HuH-7 (cell line): ENCODE measurements at places on chromosomes 3 and 15.
A peak's percentile ranks its signal among the peaks of the same experiment; 100 is the strongest.

DNA sequence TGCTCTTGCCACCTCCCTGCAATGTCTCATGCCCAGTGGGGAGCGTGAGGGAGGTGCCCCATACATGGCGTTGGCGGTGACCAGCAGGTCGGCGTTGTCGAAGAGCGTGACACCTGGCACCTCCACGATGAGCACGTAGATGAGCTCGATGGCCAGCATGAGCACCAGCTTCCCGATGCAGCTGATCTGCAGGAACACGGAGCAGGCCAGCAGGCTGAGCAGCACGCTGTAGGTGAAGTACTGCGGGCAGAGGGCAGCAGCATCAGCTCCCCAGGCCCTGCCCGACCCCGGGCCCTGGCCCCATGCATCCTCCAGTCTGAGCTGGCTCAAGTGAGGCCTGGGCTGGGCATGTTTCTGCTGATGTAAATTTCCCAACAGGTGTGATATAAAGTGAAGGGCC lies 98.3 kb downstream of the SEC22A start:
- DNase-seq: no peak

GRCh38 chr3:39280571-39280970 lies 735 bp upstream of the CX3CR1 start:
- no peak for DNase-seq

- DNase-seq: no peak
Measured at GRCh38 chr3:55620351-55621025, 133.4 kb upstream of the WNT5A start.

DNA sequence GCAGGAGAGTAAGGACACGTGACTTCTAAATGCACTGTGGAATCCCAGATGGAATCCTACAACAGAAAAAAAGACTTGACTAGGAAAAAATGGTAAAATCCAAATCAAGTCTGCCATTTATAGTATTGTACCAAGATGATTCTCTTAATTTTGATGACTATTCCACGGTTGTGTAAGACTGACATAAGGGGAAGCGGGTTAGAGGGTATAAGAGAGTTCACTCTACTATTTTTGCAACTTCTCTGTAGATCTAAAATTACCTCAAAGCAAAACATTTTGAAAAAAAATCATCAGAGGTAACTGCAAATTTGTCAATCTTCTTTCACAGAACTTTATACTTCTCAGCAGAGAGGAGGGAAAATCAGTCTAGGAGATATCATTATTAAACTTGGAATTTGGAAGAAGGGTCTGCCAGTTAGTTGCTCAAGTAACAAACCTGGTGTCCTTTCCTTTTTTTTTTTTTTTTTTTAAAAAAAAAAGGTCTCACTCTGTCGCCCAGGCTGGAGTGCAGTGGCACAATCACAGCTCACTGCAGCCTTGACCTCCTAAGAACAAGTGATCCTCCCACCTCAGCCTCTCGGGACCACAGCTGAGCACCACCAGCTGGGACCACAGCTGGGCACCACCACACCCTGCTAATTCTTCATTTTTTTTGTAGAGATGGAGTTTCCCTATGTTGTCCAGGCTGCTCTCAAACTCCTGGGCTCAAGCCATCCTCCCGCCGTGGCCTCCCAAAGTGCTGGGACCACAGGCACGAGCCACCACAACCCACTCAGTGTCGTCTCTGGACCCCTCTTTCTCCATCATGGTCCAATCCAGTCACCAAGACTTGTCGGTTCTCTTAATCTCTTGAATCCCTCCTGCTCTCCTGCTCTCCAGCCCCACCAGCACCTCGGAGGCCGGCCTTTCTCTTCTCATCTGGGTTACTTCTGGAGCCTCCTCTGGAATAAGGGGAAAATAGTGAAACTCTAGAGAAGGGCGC lies 14.9 kb upstream of the HES1 start:
- no peak for DNase-seq

GRCh38 chr3:195385526-195385925 lies 57.3 kb downstream of the ACAP2 start:
- no peak for DNase-seq

- DNase-seq: peak; percentile 9
Measured at GRCh38 chr3:143885780-143886427, 37.6 kb upstream of the SLC9A9 start.

DNA sequence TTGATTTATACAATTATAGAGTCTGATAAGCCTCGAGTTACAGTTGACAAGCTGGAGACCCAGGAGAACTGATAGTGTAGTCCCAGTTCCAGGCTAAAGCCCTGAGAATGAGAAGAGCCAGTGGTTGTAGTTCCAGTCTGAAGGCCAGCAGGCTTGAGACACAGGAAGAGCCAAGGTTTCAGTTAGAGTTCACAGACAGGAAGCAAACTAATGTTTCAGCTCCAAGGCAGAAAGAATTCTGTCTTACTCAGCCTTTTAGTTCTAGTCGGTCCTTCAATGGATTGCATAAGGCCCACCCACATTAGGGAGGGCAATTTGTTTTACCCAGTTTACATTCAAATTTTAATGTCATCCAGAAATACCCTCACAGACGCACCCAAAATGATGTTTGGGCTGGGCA lies 102.7 kb downstream of the CDIN1 start:
- DNase-seq: no peak

DNA sequence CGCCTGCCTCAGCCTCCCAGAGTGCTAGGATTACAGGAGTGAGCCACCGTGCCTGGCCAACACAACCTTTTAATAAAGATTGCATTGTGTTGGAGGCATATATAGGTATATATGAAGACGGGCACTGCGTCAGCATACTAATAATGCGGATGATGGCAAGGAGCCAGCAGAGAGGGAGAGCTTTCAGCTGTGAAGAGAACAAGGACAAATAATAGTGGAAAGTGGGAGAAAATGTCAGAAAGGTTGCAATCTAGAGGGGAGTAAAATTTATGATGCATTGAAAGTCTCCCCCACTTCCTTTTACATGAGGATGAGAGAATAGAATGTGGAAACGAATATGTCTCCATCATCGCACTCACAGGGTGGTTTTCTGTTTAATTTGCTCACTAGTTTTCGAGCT lies 170.5 kb upstream of the TBL1XR1 start:
- no peak for DNase-seq

- DNase-seq: no peak
Measured at GRCh38 chr15:80991421-80991820, 1.8 kb upstream of the MESD start.

DNA sequence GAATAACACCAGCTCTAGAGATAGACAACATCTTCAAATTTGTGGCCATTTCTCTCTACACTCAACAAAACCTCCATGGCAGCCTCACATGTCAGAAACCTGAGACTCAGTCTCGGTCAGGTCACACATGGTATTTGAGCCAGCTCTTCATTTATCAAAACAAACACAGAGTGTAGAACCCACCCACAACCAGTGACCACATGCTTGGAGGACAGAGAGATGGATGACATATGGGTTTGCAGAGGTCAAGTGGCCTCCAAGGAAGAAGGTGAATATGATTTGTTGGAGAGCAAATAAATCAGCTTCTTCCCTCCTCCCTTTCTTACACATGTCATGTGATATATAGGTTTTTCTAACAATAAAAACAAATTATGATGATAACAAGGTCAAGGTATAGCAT lies 278.1 kb upstream of the LRTM1 start:
- DNase-seq: no peak

DNA sequence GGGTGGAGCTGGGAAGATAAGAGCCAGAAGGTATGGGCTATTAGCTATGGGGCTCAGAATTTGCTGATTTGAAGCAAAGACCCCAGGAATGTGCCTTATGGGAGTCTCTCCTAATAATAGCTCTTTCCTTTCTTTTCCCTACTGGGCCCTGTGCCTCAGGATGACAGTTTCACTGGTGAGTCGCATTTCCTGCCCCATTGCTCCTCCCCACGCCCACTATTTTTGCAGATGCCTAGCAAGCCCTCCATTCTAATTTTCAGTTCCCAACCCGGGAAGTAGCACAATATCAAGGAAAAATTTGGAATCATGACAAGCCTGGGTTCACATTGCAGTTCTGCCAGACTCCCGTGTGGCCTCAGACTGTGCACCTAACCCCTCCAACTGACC lies 583 bp downstream of the IL17RE start:
- no peak for DNase-seq

GRCh38 chr15:67834581-67835296 lies 5.1 kb downstream of the RNU6-1 start:
- no peak for DNase-seq

- no peak for DNase-seq
Measured at GRCh38 chr15:66830358-66830757, 128.3 kb downstream of the SMAD6 start.

DNA sequence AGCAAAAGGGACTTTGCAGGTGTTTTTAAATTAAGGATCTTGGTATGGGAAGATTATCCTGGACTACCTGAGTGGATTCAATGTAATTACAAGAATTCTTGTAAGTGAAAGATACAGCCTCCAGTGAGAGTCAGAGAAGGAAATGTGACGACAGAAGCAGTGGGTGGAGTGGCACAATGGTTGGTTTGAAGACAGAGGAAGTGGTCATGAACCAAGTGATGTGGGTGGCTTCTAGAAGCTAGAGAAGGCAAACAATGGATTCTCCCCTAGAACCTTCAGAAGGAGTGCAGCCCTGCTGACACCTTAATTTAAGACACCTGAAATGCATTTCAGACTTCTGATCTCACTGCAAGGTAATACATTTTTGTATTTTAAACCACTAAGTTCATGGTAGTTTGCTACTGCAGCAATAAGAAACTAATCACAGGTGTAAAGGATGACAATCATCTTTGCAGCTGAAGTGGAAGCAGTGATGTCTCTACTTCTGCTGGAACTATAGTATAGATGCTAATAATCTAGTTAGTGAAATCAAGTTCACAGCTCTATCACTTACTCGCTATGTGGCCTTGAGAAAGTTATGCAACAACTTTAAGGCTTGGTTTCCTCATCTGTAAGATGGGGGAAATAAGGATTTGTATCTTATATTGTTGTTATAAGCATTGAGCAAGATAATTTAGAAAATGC lies 403.4 kb upstream of the SUCLG2 start:
- no peak for DNase-seq

DNA sequence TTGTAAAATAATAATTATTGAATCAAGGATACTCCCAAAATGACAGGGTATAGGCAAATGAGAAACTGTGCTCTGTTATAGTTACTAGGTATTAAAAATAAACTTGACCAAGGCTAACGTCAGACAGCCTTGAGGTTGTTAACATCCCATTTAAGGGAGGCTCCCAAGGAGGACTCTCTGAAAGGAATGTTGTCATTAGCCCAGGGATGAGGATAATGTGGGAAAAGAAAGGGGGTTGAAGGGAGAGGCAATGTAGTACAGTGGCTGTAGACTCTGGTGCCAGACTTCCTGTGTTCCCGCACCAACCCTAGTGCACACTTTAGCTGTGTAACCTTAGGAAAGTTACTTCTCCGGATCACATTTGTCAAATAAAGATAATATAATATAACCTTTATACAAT lies 47.0 kb upstream of the RARB start:
- DNase-seq: no peak

- no peak for DNase-seq
Measured at GRCh38 chr3:74410276-74410941, 204.1 kb downstream of the CNTN3 start.

- DNase-seq: no peak
Measured at GRCh38 chr15:76664895-76665294, 240.2 kb downstream of the SCAPER start.

- no peak for DNase-seq
Measured at GRCh38 chr3:98884675-98885371, 16.7 kb downstream of the DCBLD2 start.

DNA sequence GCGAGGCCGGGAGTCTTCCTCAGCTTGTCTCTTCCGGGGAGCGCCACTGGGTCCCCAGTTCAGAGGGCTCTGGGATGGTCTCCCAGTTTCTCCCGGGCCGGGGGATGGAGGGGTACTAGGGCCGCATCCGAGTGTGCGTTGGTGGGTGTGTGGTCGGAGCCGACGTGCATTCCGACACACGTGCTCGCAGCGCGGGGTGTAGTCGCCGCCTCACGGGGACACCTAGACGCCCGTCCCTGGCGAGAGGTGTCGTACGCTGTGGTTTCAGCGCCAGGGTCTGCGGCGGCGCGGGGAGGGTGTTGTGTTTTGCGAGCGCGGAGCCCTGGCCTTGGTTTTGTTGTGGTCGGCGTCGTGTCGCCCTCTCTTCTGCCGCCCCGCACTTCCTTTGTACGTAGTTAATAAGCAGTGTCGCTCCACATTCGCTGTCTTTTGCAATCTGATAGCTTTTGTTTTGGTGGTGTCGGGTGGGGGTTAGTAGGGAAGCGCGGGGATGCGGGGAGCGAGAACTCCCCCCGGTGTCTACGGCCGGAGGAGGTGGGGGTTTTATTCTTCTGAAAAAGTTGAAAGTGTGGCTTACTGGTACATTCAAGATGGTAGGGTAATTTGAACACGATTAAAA lies 2.2 kb downstream of the IGF1R start:
- DNase-seq: no peak

DNA sequence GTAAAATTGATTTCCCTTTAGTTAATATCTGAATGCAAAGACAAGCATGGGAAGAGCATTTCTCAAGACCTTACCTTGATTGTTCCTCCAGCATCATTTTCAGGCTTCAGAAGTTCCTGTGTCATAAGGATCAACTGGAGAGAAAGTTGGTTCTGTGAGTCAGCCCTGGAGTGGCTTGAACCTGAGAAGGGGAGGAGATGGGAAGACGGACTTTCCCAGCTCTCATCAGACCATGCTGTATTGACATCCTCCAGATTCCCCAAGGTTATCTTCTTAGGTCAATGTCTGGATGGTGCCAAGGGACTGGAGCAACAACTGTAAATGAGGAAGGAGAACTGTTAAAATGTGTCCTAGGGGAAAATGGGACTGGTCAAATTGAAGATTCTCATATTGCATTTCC lies 21.0 kb downstream of the RPSA start:
- no peak for DNase-seq

GRCh38 chr3:175728566-175728965 lies 869.4 kb downstream of the NAALADL2 start:
- no peak for DNase-seq

- no peak for DNase-seq
Measured at GRCh38 chr15:33506781-33507296, 196.1 kb downstream of the RYR3 start.

- DNase-seq: no peak
Measured at GRCh38 chr3:45387171-45387570, 1.2 kb upstream of the LARS2 start.

DNA sequence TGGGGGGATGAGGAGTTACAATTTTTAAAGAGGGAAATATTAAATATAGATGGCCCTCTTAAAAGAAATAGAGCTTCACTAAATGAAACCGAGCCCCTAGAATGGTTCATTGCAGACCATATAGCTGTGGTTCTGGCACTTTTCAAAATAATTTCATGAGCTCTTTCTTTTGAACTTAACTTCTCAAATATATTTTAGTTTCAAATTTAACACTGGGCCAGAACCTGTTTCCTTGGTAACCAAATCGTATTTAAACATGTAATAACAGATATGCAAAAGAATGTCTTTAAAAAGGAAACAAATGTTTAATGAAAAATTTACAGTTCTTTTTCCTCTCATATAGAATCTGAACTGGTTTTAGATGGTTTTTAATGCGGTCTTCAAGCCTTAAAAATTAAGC lies 20.1 kb downstream of the ZBTB38 start:
- no peak for DNase-seq

GRCh38 chr3:153439780-153440179 lies 277.8 kb downstream of the RAP2B start:
- DNase-seq: no peak

GRCh38 chr3:32421185-32421584 lies 29.5 kb downstream of the CMTM7 start:
- no peak for DNase-seq

GRCh38 chr3:178306432-178307115 lies 229.7 kb upstream of the KCNMB2 start:
- DNase-seq: no peak

GRCh38 chr3:29441422-29441821 lies 160.6 kb downstream of the RBMS3 start:
- no peak for DNase-seq
